ENCODE measurements at places on chromosomes 2 and 18.

DNA sequence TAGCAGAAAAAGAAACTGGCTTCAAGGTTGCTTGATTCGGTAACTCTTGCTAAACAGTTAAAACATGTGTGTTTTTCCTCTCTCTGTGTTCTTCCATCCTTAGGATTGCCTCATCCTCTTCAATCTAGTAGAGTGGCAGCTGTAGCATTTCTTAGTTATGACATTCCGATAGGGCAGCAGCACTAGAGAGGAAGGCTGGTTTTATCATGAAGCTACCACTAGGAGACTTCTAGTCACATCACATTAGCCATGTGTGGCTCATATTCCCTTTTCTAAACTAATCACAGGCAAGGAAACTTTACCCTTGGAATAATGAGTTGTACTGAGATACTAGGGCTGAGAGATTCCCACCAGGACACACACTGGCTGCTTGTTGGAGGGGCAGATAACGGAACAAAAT, 187.6 kb downstream of the DOK6 start:
- DNase-seq, result no peak

DNA sequence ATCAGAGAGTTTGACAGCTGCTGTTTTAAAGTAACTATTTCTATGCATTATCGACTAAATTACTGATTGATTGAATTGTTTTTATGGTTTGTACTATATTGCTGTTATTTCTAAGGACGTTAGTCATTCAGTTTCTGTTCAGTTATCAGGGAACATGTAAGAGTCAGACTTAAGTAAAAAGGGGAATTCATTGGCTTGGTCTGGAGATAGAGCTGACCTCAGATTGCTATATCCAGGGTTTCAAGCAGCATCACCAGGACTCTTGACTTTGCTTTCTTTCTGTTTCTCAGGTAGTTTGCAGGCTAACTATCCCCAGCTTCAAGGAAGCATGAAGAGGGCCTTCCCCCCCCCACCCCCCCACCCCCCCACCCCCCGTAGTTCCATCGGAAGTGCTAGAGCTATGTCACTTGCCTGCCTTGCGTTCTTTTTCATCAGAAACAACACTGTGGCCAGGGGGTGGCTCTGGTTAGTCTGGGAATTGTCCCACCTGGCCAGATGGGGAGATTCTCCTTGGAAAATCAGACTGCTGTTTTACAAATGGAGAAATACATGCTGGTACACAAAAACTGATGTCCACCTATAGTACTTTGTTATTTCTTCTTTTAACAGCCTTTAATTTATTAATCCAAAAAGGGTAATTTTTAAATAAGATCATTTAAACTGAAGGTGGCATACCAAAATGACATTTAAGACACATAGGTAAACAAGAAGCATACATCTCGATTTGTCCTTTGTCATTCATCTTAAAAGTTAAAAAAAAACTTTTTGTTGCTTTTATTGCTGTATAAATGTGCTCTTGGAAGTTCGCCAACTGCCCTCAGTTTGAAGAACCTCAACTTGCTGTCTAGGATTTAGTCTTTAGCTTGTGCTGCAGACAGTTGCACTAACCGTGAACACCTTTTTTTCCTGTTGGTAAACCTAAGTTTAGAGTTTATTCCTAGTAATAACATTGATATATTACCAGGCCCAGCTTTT, 9.4 kb downstream of the SMAD4 start:
- no peak for DNase-seq

DNA sequence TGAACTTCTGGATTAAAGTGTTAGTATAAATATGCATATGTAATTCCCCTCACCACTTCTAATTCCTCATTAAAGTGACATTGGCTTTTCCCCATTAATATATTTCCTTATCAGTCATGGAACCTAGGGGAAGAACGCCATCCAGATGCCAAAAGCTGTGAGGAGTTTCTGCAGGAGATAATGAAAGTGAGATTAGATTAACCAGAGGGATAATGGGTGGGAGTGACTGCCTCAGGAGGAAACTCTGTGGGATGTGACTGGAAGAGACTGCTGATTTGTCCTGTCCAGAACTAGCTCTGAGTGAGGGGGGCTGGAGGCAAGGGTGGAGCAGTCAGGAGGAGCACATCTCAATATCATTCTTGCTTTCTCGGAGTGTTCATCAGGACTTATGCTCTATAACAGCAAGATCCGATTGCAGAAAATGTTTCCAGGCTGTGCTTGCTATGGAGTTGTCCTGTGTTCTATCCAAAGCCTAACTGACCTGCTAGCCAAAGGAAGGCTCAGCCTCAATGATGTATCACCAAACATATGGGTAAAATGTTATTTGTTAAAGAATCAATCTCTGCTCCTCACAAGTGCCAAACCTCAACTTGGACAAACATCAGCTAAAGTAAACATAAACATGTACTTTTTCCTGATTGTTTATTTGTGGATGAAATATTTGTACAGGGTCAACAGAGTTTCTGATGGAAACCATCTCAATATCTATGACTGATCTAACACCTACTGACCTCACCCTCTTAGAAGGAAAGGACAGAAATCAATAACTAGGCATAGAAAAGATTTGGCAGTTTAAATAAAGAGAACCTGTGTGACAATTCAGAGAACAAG, 118.5 kb downstream of the ASXL3 start:
- no peak for DNase-seq

- DNase-seq, result no peak
Observed at GRCh38 chr18:32937597-32937996, 164.8 kb upstream of the KLHL14 start.

DNA sequence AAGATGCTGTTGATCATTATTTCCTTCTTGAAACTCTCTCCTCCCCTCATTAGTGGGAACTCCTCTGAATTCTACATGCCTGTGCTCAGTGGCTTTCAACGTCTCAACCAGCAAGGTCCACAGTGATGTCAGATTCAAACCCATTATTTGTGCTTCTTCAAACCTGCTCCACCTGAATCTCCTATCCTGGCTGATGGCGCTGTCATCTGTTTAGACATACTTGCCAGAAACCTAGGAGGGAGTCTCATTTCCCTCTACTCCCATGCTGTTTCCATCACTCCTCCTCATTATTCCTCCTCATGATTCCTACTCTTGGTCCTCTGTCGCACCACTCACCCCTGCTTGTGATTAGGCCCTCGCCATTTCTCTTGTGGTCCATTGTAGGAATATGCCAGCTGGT, 2.9 kb upstream of the LPIN2 start:
- no peak for DNase-seq

DNA sequence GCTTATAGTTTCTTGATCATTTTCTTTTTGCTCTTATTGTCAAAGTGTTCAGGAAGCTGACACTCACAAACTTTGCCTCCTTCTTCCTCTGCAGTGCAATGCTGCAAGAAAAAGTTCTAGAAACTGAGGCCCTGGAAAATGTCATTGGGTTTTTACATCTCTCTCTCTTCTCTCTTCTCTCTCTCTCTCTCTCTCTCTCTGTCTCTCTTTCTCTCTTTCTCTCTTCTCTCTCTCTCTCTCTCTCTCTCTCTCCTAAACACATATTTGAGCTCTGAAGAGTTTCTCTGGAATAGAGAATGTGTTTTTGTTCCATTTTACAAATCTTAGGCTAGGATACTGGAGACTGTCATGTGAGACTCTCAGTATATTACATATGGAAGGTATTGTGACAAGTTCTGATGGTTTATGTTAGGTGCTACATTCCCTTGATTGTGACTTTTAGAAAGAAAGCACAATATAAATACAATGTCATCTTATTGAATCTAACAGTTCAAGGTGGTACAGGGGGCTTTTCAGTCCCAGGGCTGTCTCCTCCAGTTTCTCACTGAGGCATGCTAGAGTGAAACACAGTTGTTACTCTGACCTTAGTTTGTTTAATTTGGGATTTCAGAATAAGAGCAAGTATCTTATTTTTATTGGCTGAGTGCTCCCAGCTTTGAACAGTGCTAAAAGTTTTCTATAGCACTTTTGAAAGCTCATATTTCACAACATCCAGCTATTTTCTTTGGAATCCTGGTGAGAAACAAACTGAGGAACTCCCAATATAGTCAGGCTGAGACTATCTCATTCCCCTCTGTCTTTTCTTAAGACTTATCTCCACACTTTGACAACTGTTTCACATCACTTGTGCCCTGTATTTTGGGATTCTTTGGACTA, 41.4 kb upstream of the EHBP1 start:
- DNase-seq, result no peak

GRCh38 chr18:4125224-4125623, 329.9 kb downstream of the DLGAP1 start:
- no peak for DNase-seq

- no peak for DNase-seq
Observed at GRCh38 chr2:113073325-113073834, 5.6 kb downstream of the IL1F10 start.

DNA sequence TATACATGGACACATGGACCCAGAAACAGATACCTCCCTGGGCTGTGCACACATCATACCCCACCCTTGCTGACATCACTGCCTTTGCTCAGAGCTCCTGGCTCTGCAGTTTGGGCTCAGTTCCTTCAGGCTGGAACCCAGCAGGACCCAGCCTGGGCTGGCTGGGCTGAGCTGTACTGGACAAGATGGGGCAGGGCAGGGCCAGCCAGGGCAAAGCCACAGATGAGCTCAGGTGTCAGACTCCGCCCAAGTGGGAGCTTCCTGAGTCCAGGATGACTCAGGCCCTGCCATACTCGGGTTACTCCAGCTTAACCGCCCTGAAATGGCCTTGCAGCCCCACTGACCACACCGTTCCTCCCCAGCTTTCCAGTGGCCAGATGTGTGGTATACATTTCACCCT, 284.9 kb downstream of the OSR1 start:
- DNase-seq, result no peak

- DNase-seq, result no peak
Observed at GRCh38 chr2:130754811-130755210, 529 bp upstream of the AMER3 start.

GRCh38 chr2:169776252-169776761, 22.4 kb upstream of the SSB start:
- DNase-seq, result no peak

DNA sequence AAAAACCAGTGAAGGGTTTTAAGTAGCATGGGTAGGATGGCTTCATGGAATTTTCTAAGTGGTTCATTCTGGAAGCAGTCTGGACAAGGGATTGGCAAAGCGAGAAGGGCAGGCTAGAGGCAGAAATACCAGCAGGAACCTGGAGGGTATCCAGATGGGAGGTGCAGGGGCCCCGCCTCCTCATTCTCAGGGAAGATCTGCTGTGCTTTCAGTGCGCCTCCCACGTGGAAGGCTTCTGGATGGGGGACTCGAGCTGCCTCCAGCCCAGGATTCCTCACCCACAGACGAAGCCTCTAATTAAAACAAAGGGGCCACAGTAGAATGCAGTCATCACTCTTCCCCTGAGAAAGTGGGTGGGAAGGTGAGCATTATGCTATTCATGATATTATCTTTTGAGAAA, 79.8 kb downstream of the VSNL1 start:
- no peak for DNase-seq

DNA sequence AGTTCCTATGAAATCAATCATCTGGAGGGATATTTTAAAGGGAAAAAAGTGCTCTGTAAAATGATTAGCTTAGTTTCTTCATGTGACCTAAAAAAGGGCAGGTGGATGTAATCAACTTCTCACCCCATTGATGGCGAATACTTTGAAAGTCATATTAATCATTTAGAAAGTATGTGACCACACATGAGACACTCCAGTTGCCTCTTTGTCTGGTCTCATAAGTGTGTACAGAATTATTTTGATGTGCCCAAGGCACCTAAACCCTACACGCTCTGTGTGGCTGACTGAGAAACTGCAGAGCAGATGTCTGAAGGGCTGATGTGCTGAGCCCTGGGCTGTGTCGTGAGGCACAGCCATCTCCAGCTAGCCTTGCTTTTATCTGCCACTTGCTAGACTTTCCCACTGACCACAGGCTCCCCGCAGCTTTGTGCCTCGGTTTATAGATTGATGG, 26.9 kb downstream of the SGPP2 start:
- no peak for DNase-seq

DNA sequence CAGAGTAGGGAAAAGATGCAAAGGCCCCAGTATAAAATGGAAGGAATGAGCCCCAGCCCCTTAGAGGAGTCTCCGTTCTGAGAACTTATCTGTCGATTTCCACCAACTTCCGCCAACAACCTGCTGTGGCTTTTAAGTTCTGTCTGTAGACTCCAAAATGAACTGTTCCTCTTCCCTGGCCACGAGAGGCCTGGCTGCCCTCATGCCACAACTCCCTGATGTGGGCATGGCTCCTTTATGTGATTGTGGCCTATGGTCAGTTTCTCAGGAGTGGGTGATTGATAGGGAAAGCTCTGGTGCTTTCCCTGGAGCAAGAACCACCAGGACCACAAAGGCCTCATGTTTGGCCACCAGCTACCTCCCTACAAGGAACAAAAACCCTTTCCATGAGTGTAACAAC, 18.8 kb upstream of the CD207 start:
- DNase-seq, result no peak

DNA sequence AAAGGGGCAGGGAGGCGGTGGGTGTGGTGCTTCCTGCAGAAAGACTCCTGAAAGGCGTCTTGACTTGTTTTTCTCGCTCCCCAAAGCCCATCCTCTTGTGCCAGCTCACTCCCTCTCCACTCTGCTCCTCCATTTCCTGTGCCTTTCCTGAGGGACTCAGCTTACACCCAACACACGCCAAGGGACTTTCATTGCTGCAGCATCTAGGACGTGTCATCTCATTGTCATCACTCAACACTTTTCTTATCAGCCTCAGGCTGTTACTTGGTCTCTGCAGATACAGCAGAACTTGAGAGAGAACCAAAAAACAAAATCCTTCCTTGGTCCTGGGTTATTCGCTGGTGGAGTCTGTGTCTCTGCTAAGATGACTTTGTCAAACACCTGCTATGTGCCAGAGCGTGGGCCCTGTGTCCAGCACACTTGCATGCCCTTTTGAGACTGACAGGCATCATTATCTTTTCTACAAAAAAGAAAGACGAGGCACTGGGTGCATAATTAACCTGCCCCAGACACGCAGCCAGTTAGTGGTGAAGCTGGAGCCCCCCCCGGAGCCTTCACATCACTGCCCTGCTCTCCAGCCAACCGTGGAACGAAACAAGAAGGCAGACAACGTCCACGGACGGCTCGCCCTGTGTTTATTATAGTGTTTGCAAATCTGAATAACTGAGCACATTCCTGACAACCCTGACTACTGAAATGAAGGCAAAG, 261.7 kb upstream of the HDAC4 start:
- no peak for DNase-seq

DNA sequence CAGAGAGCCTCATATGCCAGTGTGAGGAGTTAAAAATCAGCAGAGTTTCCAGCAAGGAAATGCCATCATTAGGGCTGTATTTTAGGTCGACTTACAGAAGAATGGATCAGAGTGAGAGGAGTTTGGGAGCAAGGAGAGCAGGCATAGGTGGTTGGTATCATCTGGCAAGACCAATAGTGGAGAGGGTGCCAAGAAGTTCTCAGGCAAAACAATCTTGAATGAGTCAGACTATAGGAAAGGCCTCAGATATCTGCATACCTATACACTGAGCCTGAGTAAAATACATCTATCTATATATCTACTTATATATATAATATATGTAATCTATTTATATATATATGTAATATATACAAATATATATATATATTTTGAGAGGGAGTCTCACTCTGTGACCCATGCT, 57.3 kb downstream of the TMEFF2 start:
- DNase-seq, result no peak

GRCh38 chr18:64416990-64417389, 268.1 kb upstream of the LINC00305 start:
- no peak for DNase-seq

GRCh38 chr18:48742706-48743475, 204.1 kb downstream of the CTIF start:
- no peak for DNase-seq
